ENCODE measurements at places on chromosomes 12 and 14.

GRCh38 chr14:28751467-28752058 lies 15.0 kb upstream of the FOXG1 start:
- peak; percentile 33 for DNase-seq

- DNase-seq: no peak
Observed at GRCh38 chr14:50769863-50770500, 61.0 kb downstream of the NIN start.

DNA sequence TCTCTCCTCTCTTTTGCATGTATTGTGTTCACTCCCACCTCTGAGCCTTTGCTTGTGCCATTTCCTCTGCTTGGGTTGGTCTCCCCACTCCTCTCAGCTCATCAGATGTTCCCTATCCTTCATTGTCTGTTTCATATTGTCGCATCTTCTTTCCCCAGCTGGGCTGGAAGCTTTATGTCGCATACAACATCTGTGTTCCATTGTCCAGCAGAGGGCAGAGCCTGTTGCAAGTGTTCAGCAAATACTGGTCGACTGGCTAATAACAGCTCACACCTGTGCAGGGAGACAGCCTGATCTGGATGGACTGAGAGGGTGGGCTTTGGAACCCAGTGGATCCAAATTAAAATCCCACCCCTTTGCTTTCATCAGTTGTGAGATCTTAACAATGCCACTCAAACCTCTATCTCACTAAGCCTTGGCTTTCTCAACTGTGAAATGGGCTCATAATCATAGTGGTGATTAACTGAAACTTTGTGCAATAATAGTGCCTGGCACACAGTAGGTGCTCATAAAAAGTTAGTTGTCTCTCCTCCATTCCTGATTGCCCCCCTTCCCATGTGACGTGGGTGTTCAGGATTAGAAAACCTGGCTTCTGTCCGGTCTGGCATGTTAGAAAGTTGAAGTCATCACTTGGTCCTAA lies 75.8 kb downstream of the RIN3 start:
- no peak for DNase-seq

DNA sequence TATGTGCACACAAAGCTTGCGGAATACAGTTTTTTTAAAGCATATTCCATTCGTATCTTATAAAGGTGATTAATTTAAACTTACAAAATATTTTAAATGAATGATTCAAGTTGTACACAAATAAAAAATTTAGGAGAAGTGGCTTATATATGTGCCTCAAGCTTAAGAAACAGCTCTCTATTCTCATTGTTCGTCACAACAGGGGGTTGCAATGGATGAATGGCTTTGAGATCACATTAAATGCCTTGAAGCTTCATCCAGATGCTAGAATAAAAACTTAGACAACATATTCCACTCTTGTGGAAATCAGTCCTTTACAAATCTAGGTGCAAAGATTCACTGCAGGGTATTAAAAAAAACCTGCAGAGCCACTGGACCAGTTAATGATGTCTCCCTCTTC lies 303.9 kb upstream of the LRFN5 start:
- DNase-seq: no peak

DNA sequence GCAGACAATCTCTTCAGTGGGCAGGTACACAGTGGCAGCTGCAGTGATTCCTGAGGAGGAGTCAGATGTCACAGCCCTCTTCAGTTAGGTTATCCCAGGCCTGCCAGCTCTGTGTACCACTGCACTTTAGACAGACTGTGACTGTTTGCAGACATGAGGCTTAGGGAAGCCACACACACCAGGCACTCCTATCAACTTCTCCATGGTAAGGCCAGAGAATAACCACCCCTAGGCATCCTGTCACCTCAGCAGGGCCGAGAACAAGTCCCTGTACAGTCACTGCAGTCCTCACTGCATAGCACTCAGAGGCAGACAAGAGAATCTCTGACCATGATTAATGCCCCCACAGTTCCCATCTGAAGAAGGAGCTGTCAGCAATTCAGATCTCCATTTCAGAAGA lies 296.5 kb downstream of the GALC start:
- DNase-seq: no peak

GRCh38 chr14:99174081-99174769 lies 97.8 kb downstream of the BCL11B start:
- no peak for DNase-seq

GRCh38 chr14:49999826-50000379 lies 107.0 kb downstream of the ARF6 start:
- no peak for DNase-seq

- no peak for DNase-seq
Observed at GRCh38 chr14:76375947-76376404, at the start of gene ESRRB. Gene ESRRB (plus strand): TSS chr14:76376137. CDS start chr14:76376402, 265 bp downstream.

- no peak for DNase-seq
Observed at GRCh38 chr12:27523305-27523641, 733 bp upstream of the PPFIBP1 start.
